ENCODE measurements at places on chromosomes 7 and 10.
A peak's percentile ranks its signal among the peaks of the same experiment; 100 is the strongest.

DNA sequence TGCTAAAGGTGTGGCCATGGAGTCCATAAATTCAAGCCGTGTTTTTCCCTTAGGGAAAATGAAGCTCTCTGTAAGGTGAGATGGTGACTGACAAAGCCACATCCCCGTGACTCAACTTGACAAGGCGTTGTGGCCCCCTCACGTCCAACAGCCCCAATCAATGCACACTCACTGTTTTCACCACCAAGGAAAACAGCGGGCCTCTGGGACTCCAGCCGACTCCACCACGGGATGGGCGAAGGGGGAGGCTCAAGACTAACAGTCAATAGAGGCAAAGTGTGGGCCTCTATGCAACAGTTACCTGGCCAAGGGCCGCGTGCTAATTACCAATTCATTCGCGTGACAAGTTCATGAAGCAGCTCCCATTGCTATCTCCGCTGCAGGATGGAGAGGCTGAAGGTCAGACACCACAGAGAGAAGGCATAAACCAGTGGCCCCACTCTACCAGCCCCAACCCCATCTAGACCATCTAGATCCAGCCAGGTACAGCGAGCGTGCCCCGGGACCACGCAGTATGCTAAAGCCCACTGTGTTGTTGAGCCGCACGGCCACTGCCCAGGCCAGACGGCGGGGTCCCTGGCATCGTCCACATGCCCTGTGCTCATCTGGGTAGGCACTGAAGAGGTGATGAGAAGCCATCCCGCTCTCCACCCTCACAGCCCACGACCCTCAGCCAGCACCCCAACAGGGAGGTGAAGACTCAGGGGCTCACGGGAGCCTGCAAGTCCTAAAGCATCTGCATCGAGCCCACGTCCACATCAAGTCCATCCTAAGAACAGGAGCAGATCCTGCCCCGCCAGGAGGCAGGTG, 76.1 kb downstream of the PROSER2 start:
- DNase-seq = no peak

DNA sequence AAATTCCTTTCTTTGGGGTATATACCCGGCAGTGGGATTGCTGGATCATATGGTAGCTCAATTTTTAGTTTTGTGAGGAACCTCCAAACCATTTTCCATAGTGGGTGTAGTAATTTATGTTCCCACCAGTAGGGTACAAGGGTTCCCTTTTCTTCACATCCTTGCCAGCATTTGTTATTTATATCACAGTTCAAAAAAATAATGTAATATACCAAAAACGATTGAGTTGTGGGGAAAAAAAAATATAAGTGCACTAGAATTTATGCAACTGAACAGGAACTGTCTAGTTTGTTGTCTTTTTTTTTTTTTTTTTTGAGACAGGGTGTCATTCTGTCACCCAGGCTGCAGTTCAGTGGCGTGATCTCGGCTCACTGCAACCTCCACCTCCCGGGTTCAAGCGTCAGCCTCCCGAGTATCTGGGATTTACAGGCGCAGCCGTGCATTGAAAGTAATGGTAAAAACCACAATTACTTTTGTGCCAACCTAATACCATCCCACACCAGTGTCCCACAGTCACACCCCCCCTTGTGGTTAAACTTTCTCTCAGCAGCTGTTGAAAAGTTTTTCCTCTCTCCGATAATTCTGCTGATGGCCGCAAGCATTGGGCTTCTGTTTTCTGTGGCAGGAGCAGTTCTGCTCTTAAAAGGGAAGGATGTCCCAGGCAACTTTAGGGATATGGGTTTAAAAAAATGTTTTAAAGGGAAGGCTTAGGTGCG, 6.8 kb upstream of the LAT2 start:
- DNase-seq = no peak

GRCh38 chr10:103616705-103617601, 123.4 kb downstream of the NEURL1 start:
- DNase-seq = peak; percentile 82

GRCh38 chr10:88118729-88119128, 255.3 kb downstream of the PTEN start:
- DNase-seq = no peak

GRCh38 chr10:66799474-66799873, 126.4 kb upstream of the LRRTM3 start:
- DNase-seq = no peak

DNA sequence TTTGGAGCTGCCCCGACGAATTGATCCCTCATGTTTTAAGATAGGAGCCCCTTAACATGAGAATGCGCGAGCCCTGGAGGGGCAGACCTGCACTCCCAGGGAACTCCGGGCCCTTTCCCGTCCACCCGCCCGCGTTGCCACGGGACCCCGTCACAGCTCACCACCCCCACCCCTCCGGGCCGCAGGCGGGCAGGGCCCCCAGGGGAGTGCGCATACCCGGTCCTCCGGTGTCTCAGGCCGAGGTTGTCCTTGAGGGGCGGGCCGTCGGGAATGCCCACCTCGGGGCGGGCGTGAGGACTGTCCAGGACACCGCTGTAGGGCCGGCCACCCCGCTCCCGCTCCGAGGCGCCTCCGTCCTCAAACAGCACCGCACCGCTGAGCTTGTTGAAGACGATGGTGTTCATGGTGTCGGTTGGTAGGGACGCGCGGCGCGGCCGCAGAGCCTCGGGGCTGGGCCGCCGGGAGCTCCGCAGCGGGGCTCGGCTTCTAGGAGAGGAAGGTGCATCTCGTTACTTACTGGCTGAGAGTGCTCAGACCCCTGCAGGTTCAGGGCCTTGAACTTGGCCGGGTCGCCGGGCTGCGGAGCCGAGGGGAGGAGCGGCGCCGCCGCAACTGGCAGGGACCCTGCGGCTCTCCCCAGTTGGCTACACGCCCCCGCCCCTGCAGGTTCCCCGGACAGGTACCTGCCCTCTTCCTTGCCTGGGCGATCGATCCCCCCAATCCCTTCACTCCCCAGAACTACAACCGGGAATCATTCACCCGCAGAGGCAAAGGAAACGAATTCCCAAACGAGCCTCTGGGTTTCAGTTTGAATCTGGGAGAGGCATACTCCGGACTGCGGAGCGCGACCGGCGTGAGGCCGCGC, 2.4 kb downstream of the MKX start:
- DNase-seq = peak; percentile 51

GRCh38 chr10:34707656-34708055, 107.4 kb downstream of the PARD3 start:
- no peak for DNase-seq

GRCh38 chr10:129328546-129328945, 138.5 kb upstream of the MGMT start:
- no peak for DNase-seq

DNA sequence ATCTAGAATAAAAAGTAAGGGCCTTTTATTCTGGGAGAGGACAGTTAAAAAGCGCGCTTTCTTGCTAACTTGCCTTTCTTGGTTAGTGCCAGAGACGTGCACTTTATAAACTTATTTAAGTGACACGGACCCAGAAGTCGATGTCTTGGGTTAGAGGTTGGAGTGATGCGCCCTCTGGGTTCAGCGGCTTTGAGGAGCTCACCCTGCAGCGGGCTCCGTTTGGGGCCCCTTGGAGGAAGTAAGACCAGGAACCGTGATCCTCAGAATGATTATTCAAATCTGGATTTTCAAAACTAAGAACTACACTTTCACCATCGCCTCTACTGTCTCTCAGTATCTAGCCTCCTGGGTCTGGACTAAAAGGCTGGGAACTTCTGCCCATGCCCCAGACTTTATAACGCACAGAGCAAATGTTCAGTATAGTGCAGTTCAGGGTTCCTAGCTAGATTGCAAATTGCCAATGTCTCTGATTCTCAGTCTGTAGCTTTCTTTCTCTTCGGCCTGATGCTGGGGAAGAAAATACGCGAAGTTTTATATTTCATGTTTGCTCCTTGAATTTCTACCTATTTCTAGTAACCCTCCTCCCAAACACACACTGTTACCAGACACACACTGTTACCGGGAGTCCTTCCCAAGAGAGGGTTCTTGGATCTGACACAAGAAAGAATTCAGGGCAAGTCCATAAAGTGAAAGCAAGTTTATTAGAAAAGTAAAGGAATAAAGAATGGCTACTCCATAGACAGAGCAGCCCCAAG, 18.6 kb upstream of the SMO start:
- DNase-seq = no peak

GRCh38 chr7:116528008-116528789, 3.4 kb downstream of the CAV1 start:
- DNase-seq = peak; percentile 40

GRCh38 chr7:119964788-119965542, 308.0 kb upstream of the KCND2 start:
- DNase-seq = no peak

DNA sequence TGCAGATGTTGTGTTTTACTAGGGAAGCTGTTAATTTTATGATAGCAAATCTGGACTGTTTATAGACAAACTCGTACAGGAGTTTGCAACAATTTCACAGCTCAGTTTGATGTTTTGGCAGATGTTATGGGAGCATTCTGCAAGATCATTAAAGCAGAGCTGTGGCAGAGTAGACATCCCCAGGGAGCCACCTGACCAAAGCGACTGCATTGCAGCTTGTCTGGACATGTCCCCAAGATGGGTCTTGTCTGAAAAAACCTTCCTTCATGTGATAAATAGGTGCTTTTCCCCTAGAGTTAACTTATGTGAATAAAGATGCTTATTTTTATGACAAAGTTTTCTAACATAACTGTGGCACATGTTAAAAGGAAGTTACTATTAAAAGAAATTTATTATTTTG, 91.2 kb upstream of the GPR141 start:
- DNase-seq = no peak
